DMS53 (cell line): ENCODE measurements at places on chromosomes 12 and 14.
A peak's percentile ranks its signal among the peaks of the same experiment; 100 is the strongest.

GRCh38 chr14:104931771-104932675 is 7.3 kb downstream of the PLD4 start:
- DNase-seq = peak; percentile 34

GRCh38 chr12:1329784-1330476 is 264.5 kb downstream of the FBXL14 start:
- no peak for DNase-seq

GRCh38 chr14:98503086-98503815 is 768.7 kb downstream of the BCL11B start:
- no peak for DNase-seq

GRCh38 chr12:132188451-132188901 is 44.2 kb downstream of the NOC4L start:
- DNase-seq = no peak

DNA sequence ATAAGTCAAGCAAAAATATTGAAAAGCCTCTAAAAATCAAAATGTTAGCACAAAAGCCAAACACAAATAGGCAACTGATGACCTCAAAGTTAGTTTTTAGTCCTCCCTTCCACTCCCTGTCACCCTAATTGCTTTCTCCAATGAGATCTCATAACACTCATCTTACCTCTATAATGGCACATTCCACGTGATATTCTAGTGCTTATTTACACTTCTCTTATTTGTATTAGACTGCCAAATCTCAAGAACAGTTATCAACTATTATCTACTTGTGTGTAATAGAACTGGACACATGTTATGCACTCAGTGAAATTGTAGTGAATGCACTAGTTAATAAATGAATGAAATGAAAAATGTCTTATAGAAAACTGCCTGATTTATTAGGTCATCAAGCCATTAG is 55.5 kb upstream of the AVPR1A start:
- peak; percentile 60 for DNase-seq

DNA sequence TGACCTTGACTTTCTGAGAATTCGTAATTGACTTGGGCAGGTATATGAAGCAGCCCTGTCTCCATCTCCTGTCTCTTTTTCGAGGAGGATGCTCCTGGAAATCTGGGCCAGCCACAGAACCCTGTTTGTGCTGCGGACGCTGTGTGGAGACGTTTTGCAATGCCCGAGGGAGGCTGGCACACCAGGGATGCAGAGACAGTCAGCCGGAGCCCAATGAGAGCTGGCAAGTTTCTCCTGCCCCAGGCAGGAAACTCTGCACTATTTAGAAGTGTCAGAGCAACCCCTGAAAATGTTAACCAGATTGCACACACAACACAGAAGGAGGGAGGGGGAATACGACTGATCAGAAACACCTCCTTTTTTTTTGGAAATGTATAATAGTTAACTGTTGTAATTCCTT is 103.2 kb upstream of the DYRK2 start:
- DNase-seq = no peak

DNA sequence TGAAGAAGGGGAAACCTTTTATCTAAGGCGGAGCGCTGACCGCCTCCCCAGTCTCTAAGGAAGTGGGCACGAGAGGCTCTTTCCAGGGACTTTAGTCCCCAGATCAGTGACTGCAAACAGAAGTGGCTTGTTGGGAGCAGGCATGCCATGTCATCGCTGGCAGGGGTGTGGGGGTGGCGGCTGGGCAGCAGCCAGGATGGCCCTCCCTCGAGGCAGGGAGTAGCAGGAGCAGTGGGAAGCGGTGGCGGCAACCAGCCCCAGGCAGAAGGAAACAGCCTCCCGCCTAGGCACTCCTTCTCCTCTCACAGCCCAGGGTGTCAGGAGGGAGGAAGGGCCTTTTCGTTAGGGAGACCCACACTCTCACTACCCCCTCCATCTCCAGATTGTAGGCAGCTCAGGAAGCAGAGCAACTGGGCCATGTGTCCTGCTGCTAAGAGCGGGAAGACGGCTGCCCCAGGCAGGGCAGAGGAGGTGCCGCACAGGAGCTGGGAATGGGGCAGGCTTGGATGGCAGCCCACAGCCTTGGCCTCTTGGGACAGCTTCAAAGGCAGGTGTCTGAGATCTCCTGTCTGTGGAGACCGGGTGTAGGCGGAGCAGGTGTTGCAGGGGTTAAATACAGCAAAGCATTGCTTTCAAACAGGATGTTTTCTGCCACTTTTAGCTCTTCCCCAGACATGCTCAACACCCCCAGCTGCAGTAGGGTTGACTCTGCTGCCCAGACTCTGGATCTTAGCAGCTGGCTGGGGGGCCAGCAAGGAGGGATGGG is 21.8 kb downstream of the VDR start:
- no peak for DNase-seq

DNA sequence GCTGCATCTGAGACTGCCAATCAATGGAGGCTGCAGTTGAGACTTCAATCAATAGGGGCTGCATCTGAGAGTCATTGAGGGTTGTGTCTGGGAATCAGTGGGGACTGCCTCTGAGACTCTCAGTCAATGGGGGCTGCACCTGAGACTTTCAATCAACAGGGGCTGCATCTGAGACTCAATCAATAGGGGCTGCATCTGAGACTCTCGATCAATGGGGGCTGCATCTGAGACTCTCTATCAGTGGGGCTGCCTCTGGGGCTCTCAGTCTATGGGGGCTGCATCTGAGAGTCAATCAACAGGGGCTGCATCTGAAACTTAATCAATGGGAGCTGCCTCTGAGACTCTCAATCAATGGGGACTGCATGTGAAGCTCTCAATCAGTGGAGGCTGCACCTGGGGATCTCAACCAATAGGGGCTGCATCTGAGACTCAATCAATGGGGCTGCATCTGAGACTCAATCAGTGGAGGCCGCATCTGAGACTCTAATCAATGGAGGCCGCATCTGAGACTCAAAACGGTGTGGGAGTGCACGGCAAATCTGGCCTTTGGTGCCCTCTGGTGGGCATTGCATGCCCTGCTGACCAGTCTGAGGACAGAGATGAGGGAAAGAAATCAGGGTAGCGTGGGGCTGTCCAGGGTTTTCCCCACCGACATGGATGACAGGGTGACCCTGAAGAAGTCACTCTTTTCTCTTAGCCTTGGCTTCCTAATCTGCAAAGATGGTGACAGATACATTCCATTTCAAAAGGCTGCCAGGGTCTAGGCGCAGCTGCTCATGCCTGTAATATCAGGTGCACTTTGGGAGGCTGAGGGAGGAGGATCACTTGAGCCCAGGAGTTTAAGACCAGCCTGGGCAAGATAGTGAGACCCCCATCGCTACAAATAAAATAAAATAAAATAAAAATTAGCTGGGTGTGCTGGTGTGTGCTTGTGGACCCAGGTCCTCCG is 41.3 kb upstream of the EIF5 start:
- DNase-seq = peak; percentile 66

GRCh38 chr12:124379938-124380754 is 85.3 kb downstream of the RFLNA start:
- DNase-seq = no peak

DNA sequence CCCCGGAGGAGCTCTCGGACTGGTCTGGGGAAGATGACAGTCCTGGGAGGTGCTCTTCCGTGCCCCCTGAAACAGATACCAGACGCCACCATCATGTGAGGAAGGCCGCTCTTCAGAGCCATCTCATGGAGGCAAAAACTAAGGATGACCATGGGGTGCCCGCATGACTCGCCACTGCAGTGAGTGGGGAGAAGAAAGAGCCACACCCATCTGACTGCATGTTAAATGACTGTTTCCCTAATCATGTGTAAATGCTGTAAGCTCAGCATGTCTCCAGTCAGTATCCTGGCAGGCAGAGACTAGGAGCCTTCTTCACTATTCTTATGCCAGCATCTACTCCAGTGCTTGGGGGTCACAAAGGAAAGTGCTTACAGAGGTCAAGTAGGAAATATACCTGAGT is 4.0 kb downstream of the STON2 start:
- no peak for DNase-seq

DNA sequence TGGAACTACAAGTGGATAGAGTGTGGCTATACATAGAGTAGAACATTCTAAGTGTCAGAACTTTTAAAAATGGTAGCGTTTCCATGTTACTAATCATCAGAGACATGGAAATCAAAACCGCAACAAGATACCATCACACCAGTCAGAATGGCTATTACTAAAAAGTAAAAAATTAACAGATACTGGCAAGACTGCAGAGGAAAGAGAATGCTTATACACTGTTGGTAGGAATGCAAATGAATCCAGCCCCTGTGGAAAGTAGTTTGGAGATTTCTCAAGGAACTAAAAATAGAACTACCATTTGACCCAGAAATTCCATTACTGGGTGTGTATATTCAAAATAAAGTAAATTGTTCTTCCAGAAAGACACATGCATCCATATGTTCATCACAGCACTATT is 518.6 kb downstream of the NELL2 start:
- DNase-seq = no peak

GRCh38 chr12:2215709-2216560 is 163.1 kb downstream of the CACNA1C start:
- DNase-seq = no peak

DNA sequence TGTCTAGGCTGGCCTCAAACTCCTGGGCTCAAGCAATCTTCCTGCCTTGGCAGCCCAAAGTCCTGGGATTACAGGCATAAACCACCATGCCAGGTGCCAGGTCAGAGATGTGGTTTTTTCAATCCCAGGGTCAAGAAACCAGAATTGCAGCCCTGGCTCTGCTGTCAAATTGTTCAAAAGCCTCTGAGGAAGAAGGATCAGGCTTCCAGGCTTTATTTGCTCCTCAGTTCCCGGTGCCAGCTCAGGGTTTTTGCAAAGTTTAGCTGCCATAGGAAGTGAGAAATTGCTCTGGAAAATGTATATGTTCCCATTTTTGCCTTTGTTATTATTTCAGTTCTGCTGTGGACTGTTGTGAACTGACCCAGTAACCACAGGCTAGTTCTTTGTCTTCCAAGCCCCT is 28.7 kb downstream of the WNT5B start:
- no peak for DNase-seq

DNA sequence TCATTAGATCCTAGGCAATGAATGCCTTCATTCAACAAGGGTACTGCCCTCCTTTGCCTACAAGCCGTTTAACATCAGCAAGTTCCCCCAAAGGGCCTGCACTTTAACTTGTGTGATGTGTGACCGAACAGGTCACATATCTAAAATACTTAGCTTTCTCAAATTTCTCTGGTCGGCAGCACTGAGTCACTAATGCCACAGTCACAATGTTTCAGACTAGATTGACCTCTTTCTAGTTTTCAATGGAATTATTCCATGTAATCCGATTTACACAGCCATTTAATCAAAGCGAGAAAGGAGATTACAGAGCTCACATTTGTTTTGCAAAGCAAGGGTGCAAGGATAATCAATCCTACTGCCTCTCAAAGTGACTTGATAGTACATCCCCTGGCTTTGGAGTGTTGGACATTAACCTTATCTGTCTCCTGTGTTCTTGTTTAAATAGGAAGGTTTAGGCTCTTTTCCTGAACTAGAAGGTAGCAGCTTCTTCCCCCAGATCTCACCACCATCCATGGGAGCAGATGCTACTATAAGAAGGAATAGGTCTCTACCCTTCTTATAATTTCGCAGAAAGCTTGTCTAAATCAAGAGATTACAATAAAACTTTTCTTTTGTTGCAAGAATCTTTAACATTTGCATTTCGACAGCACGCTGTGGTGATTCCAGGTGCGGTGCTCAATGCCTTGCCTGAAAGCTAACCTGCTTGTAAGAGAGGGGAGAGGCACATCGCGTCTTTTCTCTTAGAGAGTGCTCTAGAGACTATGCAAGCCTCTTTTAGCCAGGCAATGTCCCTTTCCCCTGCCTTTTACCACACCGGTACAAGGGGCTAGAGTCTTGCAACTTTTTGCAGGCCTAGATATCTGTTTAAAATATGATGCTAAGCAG is 1.8 kb downstream of the KITLG start:
- DNase-seq = no peak

DNA sequence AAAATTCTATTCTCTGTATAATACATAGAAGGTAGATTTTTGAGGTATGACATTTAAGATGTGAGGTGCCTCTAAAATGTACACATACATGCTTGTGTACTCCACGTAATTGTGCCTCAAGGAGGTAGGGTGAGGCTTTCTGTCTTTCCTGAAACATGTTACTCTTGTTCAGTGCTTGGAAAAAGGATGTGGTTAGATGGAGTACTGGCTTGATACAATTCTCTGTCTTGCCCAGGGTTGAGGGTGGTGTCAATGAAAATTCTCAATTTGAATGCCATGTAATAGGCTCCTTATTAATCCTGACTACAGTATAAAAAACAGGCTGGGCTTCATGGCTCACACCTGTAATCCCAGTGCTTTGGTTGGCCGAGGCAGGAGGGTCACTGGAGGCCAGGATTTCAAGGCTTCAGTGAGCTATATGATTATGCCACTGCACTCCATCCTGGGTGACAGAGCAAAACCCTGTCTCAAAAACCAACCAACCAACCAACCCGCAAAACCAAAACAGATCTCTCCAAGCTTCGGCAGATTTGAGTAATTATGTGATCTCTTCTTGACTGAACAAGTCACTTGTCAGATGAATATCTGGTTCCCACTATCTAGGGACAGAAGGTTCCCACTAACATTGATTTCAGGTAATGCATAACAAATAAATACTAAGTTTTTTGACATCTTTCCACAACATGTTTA is 41.6 kb downstream of the RCOR1 start:
- no peak for DNase-seq

DNA sequence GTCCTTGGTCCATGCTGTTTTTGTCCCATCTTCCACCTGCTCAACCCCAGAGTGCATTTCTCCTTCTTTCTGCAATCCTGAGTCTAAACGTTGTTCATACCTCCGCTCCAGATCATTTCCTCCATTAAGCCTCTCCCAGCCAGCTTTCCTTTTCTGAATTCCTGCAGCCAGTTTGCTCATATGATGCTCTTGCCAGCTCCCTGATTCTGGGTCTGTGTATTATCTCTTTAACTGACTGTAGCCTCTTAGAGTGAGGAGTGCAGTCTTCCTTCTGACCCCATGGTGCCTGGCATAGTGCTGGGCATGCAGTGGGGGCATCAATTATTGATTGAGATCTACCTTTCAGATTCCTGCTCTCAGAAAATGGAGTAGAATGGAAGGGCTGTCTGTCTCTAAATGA is 11.5 kb upstream of the TBPL2 start:
- DNase-seq = no peak

- DNase-seq = no peak
These were observed 56.1 kb upstream of the NCOR2 start for GRCh38 chr12:124623344-124624035.

GRCh38 chr14:105891631-105892452 is 365.5 kb downstream of the TMEM121 start:
- DNase-seq = no peak

- no peak for DNase-seq
These were observed 197.1 kb upstream of the ABCD2 start for GRCh38 chr12:39816671-39817185.

GRCh38 chr12:83468988-83469908 is 782.5 kb downstream of the TMTC2 start:
- no peak for DNase-seq

DNA sequence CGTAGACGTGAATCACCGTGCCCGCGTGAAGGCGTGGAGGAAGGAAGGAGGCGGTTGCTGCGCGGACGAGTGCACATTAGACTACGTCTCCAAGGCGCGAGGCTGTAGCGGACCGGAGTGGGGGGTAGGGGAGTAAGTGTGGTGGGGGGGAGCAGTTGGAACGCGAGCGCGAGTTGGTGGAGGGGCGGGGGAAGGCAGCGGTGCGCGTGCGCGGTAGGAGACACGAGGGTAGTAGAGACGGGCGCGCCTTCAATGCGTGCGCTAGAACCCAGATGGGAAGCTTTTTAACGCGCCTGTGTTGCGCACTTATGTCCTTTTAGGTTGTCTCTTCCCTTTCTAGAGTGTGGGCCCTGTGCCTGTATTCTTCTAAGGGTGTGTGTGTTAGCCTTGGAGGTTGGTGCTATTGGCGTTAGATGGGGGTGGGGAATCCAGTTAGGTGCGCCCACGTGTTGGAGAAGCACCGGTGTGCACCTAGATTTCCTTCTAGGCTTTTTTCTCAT is 604 bp downstream of the EIF4B start:
- peak; percentile 90 for DNase-seq
